ENCODE measurements at places on chromosomes 1 and 21. TPM values are rescaled to one million over a fixed set of nuclear protein-coding genes. Genes with fewer than 3 reads are reported as not detected.

DNA sequence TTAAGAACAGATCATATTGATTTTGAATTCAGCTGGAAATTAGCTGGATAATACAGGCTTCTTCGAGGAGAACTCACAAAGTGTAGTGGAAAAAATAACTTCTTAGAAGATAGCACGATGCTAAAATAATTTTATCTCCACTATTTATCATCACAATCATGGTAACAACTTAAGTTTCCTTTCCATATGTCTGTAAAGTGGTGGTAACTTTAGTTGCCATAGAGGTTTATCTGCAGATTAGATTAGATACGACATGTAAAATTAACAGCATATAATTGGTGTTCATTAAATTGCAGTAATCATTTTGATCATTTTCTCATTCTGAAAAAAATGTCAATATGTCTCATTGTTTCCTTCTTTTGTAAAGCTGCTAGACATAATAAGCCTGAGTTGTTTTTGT is 921.5 kb downstream of the KCNT2 start:
- no peaks in the 10 kb centered on the region for H3K4me1 ChIP-seq
- H3K36me3 ChIP-seq = no peaks in the 10 kb centered on the region
- no peak overlapping the region for H3K4me3 ChIP-seq
- no peaks in the 10 kb centered on the region for H3K27me3 ChIP-seq
- DNase-seq = no peak

DNA sequence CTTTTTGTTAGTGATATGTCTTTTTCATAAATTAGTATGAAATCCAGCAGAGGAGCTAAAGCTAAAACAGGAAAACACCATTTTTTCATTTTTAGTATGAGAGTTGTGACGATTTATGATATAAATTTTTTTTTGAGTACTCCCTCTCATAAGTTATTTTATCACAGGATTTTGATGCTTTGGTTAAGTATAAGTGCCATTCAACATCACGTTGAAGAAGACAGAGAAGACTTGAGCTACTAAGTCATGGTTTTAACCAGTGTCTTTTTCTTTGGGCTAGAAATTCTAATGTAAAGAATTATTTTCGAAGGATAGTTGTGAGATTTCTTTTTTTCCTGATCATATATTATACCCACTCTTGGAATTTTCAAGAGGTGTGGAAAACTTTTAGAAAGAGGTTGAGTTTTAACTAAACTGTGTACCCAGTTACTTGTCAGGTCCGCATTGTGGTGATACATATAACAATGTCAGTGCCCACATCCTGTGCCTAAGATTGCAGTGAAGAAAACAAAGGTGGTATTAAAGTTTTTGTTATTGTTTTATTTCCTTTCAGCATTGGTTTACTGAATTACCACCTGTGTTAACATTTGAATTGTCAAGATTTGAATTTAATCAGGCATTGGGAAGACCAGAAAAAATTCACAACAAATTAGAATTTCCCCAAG is 93.8 kb downstream of the USP25 start:
- H3K27ac ChIP-seq = no peak overlapping the region
- DNase-seq = no peak
- H3K4me3 ChIP-seq = no peak overlapping the region
- H3K36me3 ChIP-seq = no peaks in the 10 kb centered on the region

DNA sequence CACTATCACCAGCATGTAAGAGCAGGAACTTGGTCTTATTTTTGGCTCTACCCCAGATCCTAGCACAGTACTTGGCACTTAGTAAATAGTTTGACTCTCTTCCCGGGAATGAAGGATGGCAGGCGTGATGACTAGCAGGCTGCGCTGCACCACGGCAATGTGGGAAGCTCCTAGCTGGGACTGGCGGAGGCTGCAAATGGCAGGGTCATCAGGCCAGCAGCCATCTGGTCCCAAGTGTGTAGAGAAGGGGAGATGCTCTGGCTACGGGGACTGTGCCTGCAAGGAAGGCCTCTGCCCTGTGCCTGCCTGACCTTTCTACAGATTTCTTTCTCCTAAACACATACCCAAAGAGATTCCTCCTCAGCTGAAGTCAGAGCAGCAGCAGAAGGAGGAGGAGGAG is 95.0 kb downstream of the KCND3 start:
- H3K4me3 ChIP-seq = no peak overlapping the region
- no peak for DNase-seq
- no peaks in the 10 kb centered on the region for H3K4me1 ChIP-seq
- no peaks in the 10 kb centered on the region for H3K36me3 ChIP-seq
- no peak overlapping the region for H3K27ac ChIP-seq

DNA sequence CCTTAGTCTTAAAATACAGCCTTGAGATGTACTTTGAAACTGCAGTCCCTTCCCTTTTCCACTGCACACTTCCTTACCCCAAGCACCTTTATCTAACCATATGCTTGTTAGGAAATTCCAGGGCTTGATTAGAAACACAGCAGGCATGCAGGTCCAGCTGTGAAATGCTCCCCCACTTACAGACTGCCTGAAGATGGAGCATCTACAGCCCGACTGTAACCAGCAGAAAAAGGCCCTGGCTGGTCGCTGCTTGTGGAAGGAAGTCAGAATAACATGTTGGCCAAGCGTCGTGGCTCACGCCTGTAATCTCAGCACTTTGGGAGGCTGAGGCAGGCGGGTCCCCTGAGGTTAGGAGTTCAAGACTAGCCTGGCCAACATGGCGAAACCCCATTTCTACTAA is 37.2 kb downstream of the VN1R5 start:
- H3K27ac ChIP-seq = no peak overlapping the region
- no peaks in the 10 kb centered on the region for H3K27me3 ChIP-seq
- H3K4me1 ChIP-seq = no peaks in the 10 kb centered on the region
- no peaks in the 10 kb centered on the region for H3K36me3 ChIP-seq

DNA sequence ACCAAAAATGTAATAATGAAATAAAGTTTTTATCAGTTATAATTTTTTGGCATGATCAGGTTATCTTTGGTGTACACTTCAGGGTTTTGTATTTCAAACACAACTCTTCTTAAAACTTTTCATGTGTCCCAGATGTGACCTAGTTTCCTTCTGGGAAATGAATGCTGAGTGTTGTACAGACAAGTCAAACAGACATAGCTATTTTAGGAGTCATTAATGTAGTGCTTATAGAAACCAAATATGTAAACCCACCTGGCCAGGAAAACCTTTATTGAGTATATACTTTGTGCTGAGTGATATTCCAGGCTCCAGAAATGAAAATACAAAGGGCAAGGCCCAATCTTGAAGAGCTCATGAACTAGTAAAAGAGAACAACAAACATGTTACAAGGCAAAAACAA is 25.9 kb upstream of the HOOK1 start:
- DNase-seq = no peak
- H3K27ac ChIP-seq = no peak overlapping the region
- no peaks in the 10 kb centered on the region for H3K27me3 ChIP-seq
- no peaks in the 10 kb centered on the region for H3K4me1 ChIP-seq

- H3K4me1 ChIP-seq = no peaks in the 10 kb centered on the region
- no peak for DNase-seq
- no peak overlapping the region for H3K27ac ChIP-seq
- H3K36me3 ChIP-seq = no peaks in the 10 kb centered on the region
- no peaks in the 10 kb centered on the region for H3K27me3 ChIP-seq
Observed at GRCh38 chr1:210405316-210405715, 76.6 kb downstream of the HHAT start.

- no peak overlapping the region for H3K27ac ChIP-seq
- no peak overlapping the region for H3K4me3 ChIP-seq
Observed at GRCh38 chr21:38793926-38794713, 11.6 kb upstream of the ETS2 start.

DNA sequence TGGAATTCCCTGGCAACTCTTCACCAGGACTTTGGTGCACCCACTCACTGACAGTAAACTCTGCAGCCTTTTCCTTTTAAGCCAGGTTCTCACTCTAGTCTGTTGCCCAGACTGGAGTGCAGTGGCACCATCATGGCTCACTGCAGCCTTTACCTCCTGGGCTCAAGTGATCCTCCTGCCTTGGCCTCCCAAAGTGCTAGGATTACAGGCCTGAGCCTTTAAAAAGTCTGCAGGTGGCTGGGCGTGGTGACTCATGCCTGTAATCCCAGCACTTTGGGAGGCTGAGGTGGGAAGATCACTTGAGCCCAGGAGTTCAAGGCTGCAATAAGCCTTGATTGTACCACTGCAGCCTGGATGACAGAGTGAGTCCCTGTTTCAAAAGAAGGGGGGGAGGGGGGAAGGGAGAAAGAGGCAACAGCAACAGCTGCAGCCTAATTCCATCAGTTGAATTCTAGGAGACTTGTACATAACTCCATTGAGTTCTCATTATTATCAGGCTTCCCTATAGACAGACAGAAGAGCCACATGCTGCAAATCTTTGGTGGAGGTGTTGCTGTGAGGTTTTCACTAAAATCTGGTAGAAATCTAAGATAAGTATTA is 8.1 kb upstream of the HNRNPR start:
- H3K27ac ChIP-seq = no peak overlapping the region
- H3K36me3 ChIP-seq = no peaks in the 10 kb centered on the region
- H3K27me3 ChIP-seq = no peaks in the 10 kb centered on the region
- H3K4me3 ChIP-seq = no peak overlapping the region
- no peaks in the 10 kb centered on the region for H3K4me1 ChIP-seq
- DNase-seq = no peak

DNA sequence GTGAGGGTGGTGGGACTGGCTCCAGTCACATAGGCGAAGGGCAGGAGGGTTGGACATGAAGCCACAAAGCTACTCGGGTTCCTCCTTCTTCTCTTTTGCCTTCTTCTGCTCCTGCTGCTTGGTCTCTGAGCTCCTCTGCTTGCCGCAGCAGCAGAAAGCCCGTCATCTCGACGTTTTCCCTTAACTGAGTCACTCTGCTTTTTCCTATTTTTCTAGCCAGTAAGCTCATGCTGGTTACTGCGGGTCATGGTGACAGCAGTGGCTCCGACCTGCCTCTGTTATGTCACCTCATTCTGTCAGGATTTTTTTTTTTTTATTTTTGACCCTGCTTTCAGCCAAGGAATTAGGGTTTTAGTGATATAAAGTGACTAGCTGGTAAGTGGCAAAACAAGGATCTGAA is 2.6 kb upstream of the FMOD start:
- H3K36me3 ChIP-seq = no peaks in the 10 kb centered on the region
- H3K27me3 ChIP-seq = no peaks in the 10 kb centered on the region
- H3K4me3 ChIP-seq = no peak overlapping the region
- DNase-seq = no peak
- H3K4me1 ChIP-seq = peaks cover 16% of the 10 kb centered on the region
- H3K27ac ChIP-seq = no peak overlapping the region

- H3K4me1 ChIP-seq = no peaks in the 10 kb centered on the region
- DNase-seq = no peak
- H3K27me3 ChIP-seq = no peaks in the 10 kb centered on the region
- no peak overlapping the region for H3K27ac ChIP-seq
- H3K36me3 ChIP-seq = no peaks in the 10 kb centered on the region
- no peak overlapping the region for H3K4me3 ChIP-seq
Observed at GRCh38 chr1:221246628-221247415, 367.6 kb downstream of the HLX start.

DNA sequence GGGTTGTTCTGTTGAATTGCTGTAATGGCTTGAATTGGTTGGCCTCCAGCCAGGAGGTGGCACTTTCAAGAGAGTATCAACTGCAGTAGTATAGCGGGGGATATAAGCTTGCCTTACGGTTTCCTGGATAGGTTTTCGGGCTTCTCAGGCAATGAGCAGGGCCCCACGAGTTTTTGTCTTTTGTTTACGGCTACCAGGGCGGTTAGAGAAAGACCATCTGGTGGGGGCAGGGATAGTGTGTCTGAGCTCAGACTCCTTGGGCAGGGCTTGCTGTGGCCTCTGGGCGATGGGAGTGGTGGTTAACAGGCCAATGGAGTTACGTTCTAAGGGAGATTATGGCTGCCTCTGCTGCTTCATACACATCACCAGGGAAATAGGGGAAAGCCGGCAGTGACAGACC is 62.8 kb downstream of the DTL start:
- H3K36me3 ChIP-seq = no peaks in the 10 kb centered on the region
- no peaks in the 10 kb centered on the region for H3K27me3 ChIP-seq
- H3K4me1 ChIP-seq = no peaks in the 10 kb centered on the region
- no peak for DNase-seq
- no peak overlapping the region for H3K27ac ChIP-seq

DNA sequence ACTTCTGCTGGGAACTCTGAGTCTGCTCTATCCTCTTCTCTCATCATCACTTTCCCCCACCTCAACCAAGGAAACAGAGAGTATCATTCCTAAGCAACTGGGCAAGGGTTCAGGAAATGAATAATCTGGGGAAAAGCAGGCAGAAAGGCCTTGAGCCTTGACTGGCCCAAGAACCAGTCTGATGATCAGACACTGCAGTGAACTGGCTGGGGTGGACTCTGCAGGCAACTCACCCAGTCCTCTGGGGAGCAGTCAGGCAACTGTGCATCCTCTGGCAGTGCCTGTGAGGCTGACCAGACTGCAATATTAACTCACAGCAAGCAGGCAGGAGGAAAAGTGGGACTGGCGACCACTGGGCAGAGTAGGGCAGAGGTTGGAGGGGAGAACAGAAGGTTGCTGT is 991 bp downstream of the ANKRD35 start:
- no peaks in the 10 kb centered on the region for H3K27me3 ChIP-seq
- no peaks in the 10 kb centered on the region for H3K36me3 ChIP-seq
- H3K4me1 ChIP-seq = peaks cover 3% of the 10 kb centered on the region
- H3K4me3 ChIP-seq = no peak overlapping the region

GRCh38 chr21:45390121-45390751 is 14.7 kb upstream of the COL18A1 start:
- no peak overlapping the region for H3K4me3 ChIP-seq
- no peak for DNase-seq
- H3K27ac ChIP-seq = no peak overlapping the region

- no peak overlapping the region for H3K4me3 ChIP-seq
- no peaks in the 10 kb centered on the region for H3K4me1 ChIP-seq
- DNase-seq = no peak
- H3K27me3 ChIP-seq = no peaks in the 10 kb centered on the region
Observed at GRCh38 chr1:96509951-96510350, 211.6 kb upstream of the PTBP2 start.

GRCh38 chr1:91120421-91120820 is 98.6 kb upstream of the ZNF644 start:
- H3K36me3 ChIP-seq = no peaks in the 10 kb centered on the region
- H3K27me3 ChIP-seq = no peaks in the 10 kb centered on the region
- H3K27ac ChIP-seq = peak overlapping the region; percentile 69
- DNase-seq = no peak
- H3K4me1 ChIP-seq = no peaks in the 10 kb centered on the region

GRCh38 chr1:184161071-184161698 is 109.7 kb downstream of the TSEN15 start:
- H3K36me3 ChIP-seq = no peaks in the 10 kb centered on the region
- no peak for DNase-seq
- H3K4me3 ChIP-seq = no peak overlapping the region
- H3K4me1 ChIP-seq = peaks cover 4% of the 10 kb centered on the region

GRCh38 chr1:63022319-63022718 is 238.4 kb downstream of the ATG4C start:
- no peaks in the 10 kb centered on the region for H3K4me1 ChIP-seq
- no peaks in the 10 kb centered on the region for H3K36me3 ChIP-seq
- H3K27me3 ChIP-seq = no peaks in the 10 kb centered on the region

- H3K36me3 ChIP-seq = no peaks in the 10 kb centered on the region
- peaks cover 88% of the 10 kb centered on the region for H3K27me3 ChIP-seq
- no peak overlapping the region for H3K27ac ChIP-seq
- H3K4me3 ChIP-seq = no peak overlapping the region
Observed at GRCh38 chr1:915295-916172, 8.2 kb upstream of the SAMD11 start.

PALMD gene
- total RNA-seq = 77.7 TPM

LRRC38 gene
- 0.15 TPM for total RNA-seq

NPPB gene
- total RNA-seq = not detected

ASH1L gene
- 85.6 TPM for total RNA-seq

ENO1 gene
- total RNA-seq = 717 TPM

CD84 gene
- total RNA-seq = 2.3 TPM

GJB5 gene
- not detected for total RNA-seq

LIN28A gene
- total RNA-seq = not detected

RPS6KA1 gene
- total RNA-seq = 12.5 TPM

MRPL9 gene
- total RNA-seq = 58.3 TPM

TNFRSF8 gene
- 0.88 TPM for total RNA-seq

LPAR3 gene
- total RNA-seq = 3.7 TPM

PEX11B gene
- 22.0 TPM for total RNA-seq

Measured in breast epithelium (tissue), 4 donors.